Daoy (cell line): ENCODE measurements at places on chromosomes 5 and 9. TPM values are rescaled to one million over a fixed set of nuclear protein-coding genes. Genes with fewer than 3 reads are reported as not detected.

DNA sequence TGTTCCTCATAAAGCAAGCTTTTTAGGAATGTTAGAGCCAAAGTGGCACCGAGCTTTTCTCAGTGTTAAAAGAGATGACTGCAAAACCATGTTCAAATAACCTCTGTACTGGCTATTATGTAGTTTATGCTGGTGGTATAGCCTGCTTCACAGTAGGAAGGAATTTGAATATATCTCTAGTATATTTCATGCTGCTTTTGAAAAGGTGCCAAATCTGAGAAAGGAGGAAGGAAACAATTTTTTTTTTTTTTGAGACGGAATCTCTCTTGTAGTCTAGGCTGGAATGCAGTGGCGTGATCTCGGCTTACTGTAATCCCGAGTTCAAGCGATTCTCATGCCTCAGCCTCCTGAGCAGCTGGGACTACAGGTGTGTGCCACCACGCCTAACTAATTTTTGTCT is 13.5 kb downstream of the CREBRF start:
- no peak for DNase-seq

GRCh38 chr5:134449167-134449566 is 37.5 kb upstream of the CDKN2AIPNL start:
- DNase-seq = no peak

GRCh38 chr9:111423389-111423788 is 60.8 kb downstream of the ECPAS start:
- DNase-seq = no peak

The ROR2 gene
- total RNA-seq = 1.8 and 2.8 TPM in 2 replicates

The ISL1 gene
- 2.7 and 7.1 TPM in 2 replicates for total RNA-seq
